Activated naive CD8-positive, alpha-beta T cell treated with anti-CD3 and anti-CD28 coated beads, Interleukin-2, amount 10 ng/mL, durations not matched to agents 7 days and 5 days (primary cell): ENCODE measurements at places on chromosomes 16 and 17. TPM values are rescaled to one million over a fixed set of nuclear protein-coding genes. Genes with fewer than 3 reads are reported as not detected.

- no peak for DNase-seq
Measured at GRCh38 chr17:63369233-63369632, 76.9 kb downstream of the CYB561 start.

DNA sequence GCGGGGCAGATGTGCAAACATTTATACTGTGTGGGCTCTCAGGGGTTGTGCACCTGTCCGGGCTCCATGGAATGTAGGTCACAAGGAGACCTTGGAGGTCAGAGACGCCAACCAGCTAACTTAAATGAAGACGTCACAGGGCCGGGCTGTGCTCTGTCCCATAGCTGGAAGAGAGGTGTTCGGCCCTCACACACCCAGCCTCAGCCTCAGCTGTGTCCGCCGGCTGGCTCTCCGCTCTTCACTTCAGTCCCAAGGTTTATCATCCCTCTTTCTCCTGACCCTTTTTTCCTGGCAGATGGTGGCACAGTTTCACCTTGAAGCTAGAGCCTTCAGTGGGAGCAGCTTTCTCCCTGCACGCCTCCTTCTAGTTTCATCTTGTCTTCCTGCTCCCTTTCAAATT is 6.0 kb upstream of the RBFOX3 start:
- no peak for DNase-seq

DNA sequence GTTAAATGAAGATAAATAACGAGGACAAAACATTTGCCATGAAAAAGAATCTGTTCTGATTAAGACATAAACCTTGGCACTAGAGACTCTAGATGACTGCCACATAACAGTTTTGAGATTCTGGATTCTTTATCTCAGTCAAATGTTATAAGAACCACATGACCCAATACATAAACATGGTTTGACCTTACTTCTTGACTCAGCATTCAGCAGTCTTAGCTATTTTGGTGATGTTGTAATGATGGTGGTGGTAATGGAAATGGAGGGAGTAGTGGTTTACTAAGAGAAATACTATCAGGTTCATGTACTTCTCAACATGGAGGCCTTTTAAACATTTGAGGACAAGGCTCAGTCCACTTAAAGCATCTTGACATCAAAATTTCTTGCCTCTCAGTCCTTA is 925.4 kb downstream of the CDH11 start:
- no peak for DNase-seq

The RCVRN gene
- total RNA-seq = not detected

DNA sequence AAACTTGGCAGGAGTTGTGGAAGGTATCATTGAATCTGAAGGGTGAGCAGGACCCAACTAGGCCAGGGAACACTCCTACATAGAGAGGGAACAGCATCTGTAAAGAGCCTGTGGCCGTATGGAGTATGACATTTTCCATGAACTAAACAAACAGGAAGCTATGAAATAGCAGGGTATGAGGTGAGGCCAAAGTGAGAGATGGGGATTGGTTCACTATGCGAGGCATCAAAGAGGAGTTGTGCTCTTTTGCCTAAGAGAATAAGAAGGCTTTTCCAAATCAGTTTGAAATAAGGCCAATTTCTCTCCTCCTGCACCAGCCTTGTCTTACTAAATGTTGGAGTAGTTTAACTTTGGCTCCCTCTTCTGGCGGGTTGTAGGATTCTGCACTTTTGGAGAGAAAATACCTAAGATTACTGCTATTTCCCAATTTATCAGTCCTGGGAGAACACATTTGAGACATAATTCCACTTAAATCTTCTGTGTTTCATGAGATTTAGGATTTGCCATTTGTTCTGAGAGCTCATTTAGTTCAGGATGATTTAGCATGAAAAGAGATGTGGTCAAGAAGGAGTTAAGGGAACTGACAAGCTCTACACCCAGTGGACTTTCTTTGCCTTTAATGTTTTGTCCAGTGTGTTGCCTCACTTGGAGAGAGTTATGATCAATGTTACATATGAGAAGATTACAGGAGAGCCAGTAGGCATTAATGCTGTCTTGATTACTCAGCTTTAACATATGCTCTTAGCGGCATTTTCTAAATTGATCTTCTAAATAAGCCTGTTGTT is 55.4 kb downstream of the TNRC6C start:
- DNase-seq = no peak

DNA sequence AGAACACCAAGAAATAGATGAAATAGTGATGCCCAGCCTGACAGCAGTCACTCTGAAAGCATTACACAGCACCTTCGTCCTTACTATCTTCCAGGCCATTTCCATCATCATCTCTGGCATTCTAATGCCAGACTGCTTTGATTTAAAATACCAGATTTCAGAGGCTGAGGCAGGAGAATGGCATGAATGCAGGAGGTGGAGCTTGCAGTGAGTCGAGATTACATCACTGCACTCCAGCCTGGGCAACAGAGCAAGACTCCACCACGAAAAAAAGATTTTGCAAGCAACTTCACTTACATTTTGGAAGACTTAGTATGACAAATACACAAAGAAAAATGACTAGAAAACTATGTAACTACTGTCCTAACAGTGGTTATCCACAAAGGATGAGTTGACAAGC is 244.0 kb downstream of the CPPED1 start:
- no peak for DNase-seq

GRCh38 chr17:65559804-65560627 is 1.4 kb downstream of the AXIN2 start:
- peak; percentile 59 for DNase-seq

GRCh38 chr17:5686074-5686635 is 101.8 kb upstream of the NLRP1 start:
- DNase-seq = no peak

DNA sequence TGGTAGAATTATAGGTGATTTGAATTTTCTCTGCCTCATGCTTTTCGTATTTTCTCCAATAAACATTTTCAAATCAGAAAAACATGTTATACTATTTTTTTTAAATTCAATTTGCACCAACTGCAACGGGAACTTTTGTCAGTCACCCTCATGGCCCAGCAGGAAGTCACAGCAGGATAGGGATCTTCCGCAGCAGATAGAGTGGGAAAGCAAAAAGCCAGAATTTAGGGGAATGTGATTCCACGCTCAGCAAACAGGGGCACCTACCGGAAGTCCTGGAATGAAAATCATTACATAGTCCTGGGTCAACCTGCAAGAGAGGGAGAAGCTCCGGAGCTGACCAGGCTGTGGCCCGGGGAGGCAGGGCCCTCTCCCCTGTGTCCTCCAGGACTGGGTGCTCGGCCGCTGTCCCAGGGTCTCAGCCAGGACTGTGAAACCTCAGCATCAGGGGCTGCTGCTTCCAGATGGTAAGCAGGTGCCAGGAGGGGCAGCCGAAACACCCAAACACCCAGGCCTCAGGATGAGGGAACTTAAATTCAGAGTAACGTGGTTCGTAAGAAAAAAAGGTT is 3.9 kb downstream of the SLC47A2 start:
- DNase-seq = no peak

The SYCE1L gene
- total RNA-seq = 13.3 TPM

- peak; percentile 61 for DNase-seq
Measured at GRCh38 chr16:2816751-2817339, at the start of gene PRSS21. TSS of gene PRSS21 (plus strand) at chr16:2817237. CDS start at chr16:2817269, 32 bp downstream.

The CD300LB gene
- not detected for total RNA-seq
